ENCODE measurements at places on chromosomes 13 and 19. TPM values are rescaled to one million over a fixed set of nuclear protein-coding genes. Genes with fewer than 3 reads are reported as not detected.
A peak's percentile ranks its signal among the peaks of the same experiment; 100 is the strongest.

Gene VSTM2B
- total RNA-seq = not detected

Gene CEACAM8
- not detected for total RNA-seq

Gene KRI1
- total RNA-seq = 41.2 TPM

DNA sequence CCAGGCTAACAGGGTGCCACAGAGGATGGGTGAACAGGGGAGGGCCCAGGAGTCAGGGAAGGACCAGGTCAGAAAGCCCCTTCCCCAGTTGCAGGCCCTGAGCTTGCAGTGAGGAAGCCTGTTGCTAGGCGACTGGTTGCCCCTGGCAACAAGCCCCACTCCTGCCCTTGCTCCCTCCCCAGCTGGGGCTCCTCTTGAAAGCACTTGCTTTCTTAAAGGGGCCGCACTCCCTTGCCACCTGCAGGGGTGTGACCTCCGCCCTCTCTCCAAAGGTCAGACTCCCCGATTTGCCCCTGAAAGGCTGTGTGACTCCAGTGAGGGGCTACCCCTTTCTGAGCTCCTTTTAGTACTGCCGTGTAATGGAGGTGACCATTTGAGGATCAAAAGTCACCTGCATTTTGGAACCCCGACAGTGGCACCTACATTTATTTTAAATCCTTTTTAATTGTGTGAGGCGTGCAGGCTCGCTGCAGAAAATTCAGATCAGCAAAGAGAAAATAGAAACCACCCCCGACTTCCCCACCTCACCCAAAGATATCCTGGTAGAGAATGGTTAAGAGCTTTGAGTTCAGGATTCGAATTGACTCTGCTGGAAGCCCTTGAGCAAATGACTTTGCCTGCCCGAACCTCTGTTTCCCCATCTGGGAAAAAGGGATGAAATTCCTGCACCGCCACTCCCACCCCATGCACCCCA lies 4.8 kb downstream of the FCHO1 start:
- DNase-seq = peak; percentile 79

DNA sequence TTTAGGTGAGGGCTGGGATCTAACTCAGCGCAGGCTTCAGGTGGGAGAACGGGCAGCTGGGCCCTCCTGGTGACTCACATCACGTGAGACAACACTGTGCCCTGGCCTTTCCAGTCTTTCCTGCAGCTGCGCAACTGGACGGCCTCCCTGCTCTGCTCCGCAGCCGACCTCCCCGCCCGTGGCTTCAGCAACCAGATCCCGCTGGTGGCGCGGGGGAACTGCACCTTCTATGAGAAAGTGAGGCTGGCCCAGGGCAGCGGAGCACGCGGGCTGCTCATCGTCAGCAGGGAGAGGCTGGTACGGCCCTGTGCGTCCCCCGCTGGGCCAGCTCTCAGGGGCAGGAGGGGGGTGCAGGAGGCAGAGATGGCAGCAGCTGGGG lies 8.8 kb downstream of the SPPL2B start:
- DNase-seq = peak; percentile 69

DNA sequence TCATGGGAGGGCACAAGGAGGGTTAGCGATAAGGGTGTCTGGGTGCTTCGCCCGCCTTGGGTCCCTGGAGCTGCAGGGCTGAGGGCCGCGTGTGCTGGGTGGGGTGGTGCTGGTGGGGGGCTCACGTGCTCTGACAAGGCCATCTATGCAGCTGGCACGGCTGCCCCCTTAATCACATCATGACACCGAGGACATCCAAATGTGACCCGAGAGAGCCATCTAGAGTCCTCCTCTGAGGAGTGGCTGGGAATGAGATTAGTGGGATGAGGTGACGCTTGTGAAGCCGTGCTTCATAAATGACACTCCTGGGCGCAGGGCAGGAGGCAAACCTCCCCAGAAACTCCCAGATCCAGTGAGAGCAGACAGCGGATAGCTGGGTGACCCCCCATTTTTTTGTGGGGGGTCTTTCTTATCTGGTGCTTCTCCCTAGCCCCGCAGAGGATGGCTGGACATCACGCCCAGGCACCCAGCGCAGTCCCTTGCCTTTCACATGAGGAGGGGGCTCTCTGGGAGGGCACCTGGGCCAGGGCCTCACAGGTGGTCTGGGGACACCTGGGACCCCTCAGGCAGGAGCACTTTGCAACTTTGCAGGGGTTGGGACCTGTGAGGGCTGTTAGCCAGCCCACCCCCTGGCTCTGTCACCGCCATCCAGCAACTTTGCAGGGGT lies 6.6 kb downstream of the FZR1 start:
- no peak for DNase-seq

GRCh38 chr19:38674388-38675171 lies 27.1 kb downstream of the ACTN4 start:
- DNase-seq = no peak

DNA sequence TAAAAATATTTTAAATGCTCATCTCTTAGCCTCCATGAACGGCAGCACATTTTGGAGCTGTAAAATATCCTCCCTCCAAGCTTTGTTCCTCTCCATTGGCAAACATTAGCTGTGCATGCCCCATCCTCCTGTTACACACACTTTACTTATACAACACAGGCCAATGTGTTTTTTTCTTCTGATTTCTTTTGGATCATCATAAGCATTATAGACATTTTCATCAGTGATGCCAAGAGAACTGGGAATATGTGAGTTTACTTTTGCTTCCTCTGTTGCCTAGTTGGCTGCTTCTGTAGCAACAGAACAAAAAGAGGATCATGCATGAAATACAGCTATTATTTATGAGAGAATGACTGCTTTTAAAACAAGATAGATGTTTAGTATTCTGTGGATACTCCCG lies 142.6 kb downstream of the PCDH9 start:
- DNase-seq = no peak
